ENCODE measurements at places on chromosomes 11 and 22.
A peak's percentile ranks its signal among the peaks of the same experiment; 100 is the strongest.

- DNase-seq = no peak
Measured at GRCh38 chr22:23180893-23181720, 798 bp downstream of the BCR start.

DNA sequence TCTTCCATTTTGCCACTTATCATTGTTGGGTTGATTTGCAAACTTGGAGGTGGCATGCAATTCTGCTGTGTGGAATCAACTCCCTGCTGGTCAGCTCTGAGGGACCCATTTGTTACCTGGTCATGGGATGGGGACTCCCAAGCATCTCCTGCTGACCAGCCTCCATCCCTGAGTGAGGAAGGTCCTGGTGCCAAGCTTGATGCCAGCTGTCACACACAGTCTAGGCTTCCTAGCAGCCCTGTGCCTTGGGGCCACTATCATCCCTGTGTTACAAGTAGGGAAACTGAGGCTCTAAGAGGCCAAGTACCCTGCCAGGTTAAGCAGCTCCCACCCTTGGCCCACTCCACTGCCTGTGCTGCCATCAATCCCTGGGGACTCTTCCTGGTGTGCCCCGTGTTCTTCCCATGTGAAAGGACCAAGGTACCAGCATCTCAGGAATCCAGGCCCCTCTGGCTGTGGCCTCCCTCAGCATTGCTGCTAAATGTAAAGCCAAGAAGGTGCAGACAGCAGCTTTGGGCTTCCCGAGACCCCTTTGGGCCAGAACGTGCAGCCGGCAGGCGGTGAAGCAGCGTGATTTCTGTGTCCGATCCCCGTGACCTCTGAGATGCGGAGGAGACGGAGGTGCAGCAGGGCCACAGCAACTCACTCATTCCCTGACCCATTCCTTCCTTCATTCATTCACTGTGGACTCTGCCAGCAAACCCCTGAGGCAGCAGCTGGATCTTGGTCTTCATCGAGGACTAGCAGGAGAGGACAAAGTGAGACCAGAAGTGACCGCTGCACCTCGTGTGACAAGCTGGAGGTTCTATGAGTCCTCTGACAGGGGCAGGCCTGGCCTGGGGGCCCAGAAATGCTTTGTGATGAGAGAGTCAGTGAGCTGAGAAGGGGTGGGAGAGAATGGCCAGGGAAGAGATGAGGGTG is 49.7 kb downstream of the MYEOV start:
- no peak for DNase-seq

DNA sequence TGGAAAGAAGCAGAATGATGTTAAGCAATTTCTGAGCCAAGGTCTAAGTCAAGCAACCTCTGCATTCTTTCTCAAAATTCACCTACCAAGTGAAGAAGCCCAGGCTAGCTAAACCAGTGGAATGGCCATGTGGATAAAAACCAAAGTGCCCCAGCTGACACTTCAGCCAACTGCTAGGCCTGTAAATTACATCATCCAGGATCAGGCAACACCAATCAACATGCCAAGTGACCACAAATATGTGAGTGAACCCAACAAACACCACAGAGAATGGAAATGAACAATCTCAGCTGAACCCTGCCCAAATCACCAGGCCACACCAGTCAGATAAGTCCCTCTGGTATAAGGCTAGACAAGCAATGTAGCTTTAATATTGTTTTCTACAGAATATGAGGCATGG is 25.1 kb upstream of the FJX1 start:
- DNase-seq = no peak

GRCh38 chr11:34819740-34820482 is 96.3 kb downstream of the APIP start:
- DNase-seq = no peak

DNA sequence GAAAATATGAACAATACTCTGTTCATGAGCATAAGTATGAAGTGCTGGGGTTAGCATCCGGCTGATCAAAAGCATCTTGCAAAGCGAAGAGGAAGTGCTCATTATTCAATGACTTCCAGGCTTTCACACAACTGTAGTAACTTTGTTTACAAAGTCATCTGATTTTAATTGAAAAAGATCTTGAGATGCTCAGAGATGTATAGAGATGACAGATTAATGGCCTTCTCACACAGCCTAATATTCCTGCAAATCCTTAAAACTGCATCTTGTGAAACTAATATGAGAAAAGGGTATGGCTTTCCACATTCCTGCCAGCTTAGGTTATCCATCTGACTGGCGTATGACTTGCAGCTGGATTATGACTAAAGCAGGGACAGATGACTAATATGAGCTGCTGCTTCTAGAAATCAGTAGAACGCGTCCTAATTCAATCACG is 125.4 kb downstream of the CASP12 start:
- DNase-seq = no peak

- peak; percentile 57 for DNase-seq
Measured at GRCh38 chr11:60334005-60334620, 7.1 kb downstream of the MS4A6E start.

DNA sequence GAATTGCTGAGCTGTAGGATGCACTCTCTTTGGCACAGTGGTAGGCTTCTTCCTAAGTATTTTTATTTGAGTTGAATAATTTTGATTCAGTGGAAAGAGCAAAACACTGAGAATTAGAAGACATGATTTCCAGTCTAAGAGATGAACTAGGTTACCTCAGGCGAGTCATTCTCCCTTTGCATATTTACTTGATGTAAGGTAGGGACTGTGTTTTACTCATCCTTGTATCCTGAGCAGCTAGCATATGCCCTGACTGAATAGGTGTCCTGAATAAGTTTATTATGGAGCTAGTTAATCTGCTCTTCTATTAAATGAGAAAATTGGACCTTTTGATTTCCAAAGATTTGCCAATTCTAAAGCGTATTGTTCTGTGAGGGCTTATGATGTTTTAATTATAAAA is 50.7 kb downstream of the STIM1 start:
- no peak for DNase-seq

DNA sequence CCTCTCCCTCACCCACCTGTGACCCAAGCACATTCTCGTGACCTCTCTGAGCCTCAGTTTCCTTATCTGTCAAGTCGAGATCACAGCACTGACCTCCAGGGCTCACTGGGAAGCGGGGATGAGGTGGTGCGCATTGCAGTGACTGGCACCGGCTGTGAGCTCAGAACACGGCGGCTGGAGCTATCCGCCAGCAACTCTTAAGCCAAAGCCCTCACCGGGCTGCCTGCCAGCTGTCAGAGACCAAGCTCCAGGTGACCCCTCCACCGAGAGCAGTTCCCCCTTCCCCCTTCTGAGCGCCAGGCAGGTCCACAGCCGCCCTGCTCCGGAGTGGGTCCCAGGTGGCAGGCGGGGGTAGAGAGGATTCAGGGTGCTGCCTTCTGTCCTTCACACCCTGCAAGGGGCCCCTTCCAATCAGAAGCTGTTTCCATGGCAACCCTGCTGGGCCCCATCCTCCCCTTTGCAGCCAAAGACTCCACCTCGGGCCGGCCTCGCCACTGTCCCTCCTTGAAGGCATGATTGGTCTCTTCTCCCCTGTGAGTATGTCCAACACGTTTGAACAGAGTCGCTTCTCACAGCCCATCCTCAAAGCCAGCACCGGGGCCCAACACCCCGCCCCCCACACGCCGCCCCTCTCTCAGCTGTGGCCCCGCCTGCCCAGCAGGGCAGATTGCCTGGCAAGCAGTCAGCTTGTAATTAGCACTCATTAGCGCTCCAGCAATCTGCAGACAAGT is 98.7 kb downstream of the WNT7B start:
- DNase-seq = peak; percentile 19

DNA sequence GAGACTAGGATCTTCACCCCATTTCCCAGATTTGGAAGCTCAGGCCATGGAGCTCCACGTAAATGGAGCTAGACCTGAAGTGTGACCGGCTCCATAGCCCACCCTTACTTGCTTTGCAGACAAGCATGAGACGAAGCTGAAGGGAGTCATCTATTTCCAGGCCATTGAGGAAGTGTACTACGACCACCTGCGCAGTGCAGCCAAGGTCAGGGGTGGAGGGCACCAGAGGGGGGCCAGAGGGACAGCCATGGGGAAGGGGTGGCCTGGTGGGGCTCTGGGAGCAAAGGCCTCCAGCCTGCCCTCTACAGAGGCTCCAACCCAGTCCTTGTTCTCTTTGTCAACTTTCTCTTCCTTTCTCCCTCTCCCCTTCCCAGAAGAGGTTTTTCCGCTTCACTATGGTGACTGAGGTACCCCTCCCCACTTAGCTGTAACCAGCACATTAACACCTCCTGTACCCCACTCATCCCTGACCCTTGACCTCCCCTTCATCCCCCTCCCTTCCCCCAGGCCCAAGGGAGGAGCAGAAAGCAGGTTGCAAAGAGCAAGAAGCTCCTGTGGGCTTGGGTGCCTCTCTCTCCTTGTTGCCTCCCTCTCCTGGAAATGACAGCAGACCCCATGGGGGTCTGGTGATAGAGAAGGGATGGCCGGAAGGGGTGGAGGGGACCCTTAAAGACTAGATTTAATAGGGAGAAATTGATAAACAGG is 23.8 kb downstream of the TREH start:
- DNase-seq = no peak

DNA sequence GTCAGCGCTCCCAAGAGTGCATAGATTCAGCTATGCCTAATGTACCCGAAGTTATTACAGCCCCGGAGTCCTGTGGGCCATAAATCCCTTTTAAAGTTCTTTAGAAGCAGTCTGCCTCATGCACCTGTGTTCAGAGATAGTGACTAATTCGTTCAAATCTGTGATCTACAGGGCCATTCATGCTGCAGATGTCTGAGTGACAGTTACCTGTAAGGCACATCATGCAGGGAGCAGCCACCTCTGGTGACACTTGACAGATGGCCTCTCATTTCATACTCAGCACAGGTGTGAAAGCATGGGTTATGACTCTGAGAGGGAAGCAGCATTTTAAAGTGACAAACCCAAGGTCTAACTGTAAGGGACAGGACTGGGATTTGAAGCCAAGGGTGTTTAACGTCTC is 2.4 kb upstream of the E2F8 start:
- DNase-seq = no peak

DNA sequence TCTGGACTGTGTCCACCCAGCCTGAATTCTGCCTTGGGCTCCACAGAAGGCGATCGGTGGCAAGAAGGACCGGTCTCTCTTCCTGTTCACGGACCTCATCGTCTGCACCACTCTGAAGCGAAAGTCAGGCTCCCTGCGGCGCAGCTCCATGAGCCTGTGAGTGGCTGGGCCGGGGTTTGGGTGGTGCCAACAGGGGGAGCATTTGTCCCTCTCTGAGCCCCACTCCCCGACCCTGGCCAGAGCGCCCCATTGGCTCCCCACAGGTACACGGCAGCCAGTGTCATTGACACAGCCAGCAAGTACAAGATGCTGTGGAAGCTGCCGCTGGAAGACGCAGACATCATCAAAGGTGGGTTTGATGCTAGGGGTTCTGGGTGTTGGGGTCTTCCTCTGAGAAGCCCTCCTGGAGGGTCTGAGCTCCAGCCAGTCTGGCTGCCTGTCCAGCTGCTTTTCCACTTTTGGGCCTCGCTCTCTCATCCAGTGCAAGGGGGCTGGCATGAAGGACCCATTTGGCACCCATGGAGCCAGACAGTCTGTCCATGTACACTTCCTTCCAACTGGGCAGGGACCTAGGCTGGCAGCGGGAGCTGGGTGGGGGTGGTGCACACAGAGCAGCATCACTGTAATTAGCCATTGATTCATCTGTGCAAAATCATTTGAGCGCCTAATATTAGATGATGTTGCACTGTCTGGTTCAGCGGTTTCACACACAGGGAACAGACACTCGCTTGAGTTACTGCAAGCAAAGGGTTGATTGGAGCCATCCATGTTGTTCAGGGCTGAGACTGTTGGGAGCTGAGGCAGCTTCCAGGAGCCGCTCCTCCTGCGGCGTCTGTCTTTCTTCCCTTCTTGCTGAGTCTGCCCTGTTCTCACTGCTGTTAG is 19.0 kb upstream of the RELT start:
- no peak for DNase-seq

All from cerebellar cortex (tissue), 1 donor.